Left lung (tissue), 14 donors: ENCODE measurements at places on chromosomes 4 and X. TPM values are rescaled to one million over a fixed set of nuclear protein-coding genes. Genes with fewer than 3 reads are reported as not detected.
A peak's percentile ranks its signal among the peaks of the same experiment; 100 is the strongest.

F9 gene
- not detected for total RNA-seq

GUCY1A1 gene
- 92.7 TPM for total RNA-seq

UBA6 gene
- 62.6 TPM for total RNA-seq

AMBN gene
- not detected for total RNA-seq

DNA sequence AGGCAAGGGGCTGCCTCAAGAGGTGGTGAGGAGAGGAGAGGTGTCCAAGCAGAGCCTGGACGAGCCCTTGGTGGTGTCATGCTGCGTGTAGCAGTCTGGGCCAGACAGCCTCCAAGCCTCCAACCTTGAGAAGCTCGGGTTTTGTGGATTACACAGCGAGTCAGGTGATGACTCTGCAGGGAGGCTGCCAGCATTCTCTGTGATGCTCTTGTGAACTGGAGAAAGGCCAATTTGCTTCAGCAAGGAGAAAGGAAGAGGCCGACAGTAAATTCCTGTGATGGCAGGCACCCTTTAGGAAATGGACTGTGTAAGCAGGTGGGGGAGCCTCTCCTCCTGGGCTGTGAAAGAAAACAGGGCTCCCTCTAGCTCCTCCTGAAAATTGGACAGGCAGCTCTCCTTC, 36.0 kb upstream of the CD99L2 start:
- H3K4me1 ChIP-seq: no peaks in the 10 kb centered on the region
- no peaks in the 10 kb centered on the region for H3K36me3 ChIP-seq
- no peak overlapping the region for H3K4me3 ChIP-seq
- DNase-seq: no peak
- H3K27ac ChIP-seq: no peak overlapping the region
- no peaks in the 10 kb centered on the region for H3K27me3 ChIP-seq

DNA sequence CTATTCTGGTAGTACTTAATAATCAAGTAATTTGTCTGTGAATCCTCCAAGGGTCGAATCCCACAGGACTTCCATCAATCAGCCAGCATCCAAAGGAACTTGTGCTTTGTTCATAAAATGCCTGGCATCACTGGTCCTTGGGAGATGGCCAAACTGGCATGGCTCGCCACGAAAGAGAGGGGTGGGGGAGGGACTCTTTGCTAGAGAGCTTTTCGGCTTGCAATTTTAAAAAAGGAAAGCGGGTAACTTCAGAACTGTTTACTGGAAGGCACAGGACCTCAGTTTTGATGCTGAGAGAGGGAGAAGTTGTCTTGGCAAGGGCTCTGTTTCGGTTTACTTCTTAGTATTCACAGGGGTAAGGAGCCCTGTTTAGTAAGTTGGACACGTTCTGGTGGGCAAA, 79.4 kb upstream of the FHL1 start:
- H3K4me1 ChIP-seq: no peaks in the 10 kb centered on the region
- no peak overlapping the region for H3K27ac ChIP-seq
- no peak overlapping the region for H3K4me3 ChIP-seq
- DNase-seq: no peak

- H3K4me3 ChIP-seq: no peak overlapping the region
- no peaks in the 10 kb centered on the region for H3K4me1 ChIP-seq
- H3K36me3 ChIP-seq: no peaks in the 10 kb centered on the region
- no peaks in the 10 kb centered on the region for H3K27me3 ChIP-seq
These were observed 59.3 kb downstream of the ARHGAP6 start for GRCh38 chrX:11606408-11606807.

GRCh38 chrX:153941336-153942252, 2.8 kb downstream of the RENBP start:
- no peaks in the 10 kb centered on the region for H3K36me3 ChIP-seq
- H3K4me3 ChIP-seq: peak overlapping the region; percentile 60
- H3K4me1 ChIP-seq: no peaks in the 10 kb centered on the region
- H3K27ac ChIP-seq: no peak overlapping the region
